ENCODE measurements at places on chromosomes 6 and 20.

DNA sequence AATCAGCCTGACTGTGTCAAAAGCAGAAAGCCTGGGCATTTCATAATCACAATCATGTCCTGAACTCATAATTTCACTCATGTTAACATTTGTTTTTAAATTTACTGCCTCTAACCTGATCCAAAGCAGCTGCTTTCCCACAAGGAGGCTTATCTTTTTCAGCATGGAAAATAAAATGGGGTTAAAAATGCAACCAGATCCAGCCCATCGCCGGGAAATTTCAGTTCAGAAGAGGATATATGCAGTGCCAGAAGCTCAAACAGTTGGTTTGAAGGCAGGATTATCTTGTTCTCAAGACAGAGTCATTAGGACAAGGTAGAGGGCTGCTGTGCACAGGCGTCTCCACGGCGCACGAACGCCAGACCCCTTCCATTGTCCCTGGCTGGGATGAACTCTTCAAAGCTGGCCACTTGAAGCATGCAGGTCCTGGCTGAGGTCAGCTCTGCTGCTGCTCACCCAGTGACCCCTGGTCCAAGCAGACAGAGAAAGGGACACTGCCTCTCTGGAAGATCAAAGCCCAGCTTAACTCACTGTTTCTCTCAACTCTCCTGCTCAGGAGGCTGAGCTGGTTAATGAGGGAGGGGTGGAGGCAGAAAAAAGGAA, 191.1 kb upstream of the HEY2 start:
- no peak for DNase-seq

DNA sequence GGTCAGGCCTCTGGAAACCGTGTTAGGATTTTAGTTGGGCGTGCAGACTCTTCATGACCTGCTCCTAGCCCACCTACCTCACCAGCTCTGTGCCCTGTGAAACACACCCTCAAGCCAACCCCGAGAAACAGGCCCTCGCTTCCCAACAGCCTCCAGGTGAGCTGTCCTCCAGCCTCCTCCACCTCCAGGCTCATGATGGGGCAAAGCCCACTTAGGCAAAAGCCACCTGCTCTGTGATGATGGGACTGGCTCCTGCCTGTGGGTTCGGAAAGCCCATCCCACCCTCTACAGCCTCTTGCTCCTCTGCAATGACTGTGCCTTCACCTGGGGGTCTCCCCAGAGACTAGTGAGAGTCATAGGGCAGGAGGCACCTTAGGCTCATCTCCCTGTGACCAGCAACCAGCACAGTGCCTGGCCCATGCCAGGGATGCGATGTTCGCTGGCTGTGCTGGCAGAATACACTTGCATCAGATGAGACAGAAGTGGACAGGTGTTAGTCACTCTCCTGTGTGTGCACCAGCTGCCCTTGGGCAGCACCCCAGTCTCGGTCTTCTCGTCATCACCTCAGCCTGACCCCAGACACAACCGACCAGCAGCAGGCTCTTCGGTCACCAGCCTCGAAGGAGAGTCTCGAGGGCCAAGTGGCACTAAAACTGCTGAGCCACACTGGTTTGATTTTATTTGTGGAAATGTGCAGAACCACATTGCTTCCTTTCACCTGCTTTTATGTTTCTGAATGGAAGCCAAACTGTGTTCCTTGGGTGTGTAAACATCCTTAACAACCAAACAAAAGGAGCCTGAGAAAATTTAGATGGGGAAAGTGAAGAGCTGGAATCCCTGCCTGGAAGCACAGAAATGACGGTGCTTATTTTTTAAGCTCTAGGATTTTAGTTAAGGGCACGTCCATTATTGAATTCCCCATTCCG, 10.7 kb downstream of the PXDC1 start:
- DNase-seq, result no peak

DNA sequence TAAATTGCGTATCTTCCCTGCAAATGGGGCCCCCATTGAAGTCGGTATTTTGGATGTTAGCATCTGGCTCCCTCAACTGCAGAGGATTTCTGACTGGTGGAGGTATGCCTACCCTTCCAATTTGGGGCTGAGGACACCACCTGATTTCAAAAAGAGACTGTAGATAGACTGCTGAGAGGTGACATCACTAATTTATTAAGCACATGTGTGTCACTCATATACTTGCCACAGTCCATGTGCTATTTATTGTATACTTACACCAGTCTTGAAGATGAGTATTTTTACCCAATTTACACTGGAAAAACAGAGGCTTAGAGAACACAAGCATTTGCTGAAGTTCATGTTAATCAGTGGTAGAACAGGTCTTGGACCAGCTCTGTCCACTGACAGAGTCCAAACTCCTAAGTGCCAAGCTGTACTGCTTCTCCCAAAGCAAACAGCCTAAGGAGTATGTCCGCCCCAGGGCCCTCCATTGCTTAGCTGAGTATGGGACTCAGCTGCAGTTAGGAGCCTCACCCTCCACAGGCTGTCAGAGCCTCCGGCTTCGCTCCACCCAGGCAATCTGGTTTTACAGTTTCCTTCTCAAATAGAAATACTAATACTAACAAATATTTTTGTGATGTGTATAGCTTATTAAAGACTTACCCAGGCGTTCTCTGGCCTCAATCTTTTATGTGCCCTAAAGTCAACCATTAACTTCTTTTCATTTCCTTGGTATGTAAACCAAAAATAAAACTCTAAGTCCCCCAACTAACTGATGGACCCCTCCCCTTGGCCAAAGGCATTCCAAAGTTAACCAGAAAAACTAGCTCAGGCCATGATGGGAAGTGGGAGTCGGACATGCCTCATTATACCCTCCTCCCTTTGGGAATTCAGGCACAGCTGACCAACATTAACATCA, 17.5 kb downstream of the RIN2 start:
- no peak for DNase-seq

DNA sequence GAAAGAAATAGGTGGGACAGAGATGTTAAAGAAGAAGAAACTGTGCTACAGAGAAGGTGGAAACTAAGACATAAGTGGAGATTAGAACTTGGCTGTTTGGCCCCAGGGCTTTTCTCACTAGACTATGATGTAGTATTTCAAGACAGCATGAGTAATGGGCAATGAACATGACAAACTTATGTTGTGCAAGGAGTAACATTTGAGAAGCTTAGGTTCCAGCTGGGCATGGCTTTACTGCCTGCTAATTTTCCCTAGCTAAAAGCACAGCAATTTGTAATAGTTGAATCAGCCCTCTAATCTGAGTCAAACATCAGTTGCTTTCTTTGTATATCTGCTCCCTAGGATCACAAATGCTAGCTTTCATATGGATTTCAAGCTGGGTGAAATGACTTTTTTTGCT, 294.3 kb upstream of the BMP2 start:
- no peak for DNase-seq

DNA sequence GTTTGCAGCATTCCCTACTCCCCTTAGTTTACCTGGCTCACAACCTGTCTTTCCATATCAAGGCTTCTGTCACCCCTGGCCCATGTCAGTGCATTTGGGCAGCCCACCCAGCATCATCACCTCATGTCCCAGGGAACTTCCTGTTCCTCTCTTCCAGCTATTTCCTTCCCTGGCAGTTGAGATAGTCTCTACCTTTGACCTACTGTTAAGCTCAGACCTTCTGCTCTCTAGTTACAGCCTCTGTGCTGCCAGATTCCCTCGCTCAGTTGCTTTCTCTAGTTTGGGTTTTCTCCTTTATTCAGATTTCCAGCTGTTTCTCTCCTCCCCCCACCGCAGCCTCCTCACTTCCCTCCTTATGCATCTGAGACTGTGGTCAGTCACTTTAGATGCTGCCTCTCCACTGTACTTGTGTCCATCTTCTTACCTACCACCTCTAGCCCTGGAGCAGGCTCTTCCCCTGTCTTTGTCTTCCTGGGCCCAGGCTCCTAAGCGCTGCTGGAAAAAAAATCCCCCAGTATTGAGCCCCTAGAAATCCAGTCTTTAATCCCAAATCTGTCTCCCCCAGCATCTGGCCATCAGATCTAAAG, 16.3 kb downstream of the PTPN1 start:
- DNase-seq, result no peak

GRCh38 chr6:155183095-155183494, 80.7 kb upstream of the CLDN20 start:
- no peak for DNase-seq

- no peak for DNase-seq
Observed at GRCh38 chr6:42344756-42345155, 107.0 kb downstream of the TRERF1 start.

GRCh38 chr20:61874421-61875068, 191.1 kb downstream of the TAF4 start:
- DNase-seq, result no peak

- no peak for DNase-seq
Observed at GRCh38 chr6:15677822-15678221, 15.0 kb upstream of the DTNBP1 start.

GRCh38 chr6:70667256-70667710, 400 bp upstream of the SMAP1 start:
- DNase-seq, result no peak

DNA sequence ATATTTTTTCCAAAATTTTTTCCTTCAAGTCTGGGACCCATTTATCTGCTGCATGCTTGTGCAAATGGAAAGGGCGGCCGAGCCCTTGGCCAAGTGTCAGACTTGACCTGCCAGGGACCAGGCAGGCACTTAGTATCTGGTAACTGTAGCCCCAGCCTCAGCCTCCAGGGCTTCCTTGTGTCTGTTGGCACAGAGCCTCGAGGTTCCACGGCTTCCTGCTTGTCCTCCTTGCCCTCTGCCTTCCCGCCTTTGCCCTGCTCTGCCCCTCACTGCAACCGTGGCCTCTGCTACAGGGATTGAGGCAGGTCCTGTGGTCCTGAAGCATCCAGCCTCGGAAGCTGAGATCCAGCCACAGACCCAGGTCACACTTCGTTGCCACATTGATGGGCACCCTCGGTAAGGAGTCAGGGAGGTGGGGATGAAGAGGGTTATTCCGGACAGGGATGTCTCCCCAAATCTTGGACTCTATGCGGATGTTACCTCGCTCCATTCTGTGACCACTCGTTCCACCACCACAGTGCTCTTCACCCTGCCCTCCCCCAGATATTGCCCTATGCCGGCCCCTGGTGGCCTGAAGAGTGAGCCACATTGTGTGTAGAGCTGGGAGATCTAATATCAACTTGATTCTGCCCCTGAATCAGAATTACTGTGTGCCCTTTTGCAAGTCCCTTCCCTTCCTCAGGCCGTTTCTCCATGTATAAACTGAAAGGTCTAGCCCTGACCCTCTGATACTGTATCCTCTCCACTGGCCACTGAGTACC, 41.5 kb upstream of the SRF start:
- no peak for DNase-seq

- DNase-seq, result no peak
Observed at GRCh38 chr6:28140616-28141015, 1.1 kb upstream of the ZKSCAN8 start.

DNA sequence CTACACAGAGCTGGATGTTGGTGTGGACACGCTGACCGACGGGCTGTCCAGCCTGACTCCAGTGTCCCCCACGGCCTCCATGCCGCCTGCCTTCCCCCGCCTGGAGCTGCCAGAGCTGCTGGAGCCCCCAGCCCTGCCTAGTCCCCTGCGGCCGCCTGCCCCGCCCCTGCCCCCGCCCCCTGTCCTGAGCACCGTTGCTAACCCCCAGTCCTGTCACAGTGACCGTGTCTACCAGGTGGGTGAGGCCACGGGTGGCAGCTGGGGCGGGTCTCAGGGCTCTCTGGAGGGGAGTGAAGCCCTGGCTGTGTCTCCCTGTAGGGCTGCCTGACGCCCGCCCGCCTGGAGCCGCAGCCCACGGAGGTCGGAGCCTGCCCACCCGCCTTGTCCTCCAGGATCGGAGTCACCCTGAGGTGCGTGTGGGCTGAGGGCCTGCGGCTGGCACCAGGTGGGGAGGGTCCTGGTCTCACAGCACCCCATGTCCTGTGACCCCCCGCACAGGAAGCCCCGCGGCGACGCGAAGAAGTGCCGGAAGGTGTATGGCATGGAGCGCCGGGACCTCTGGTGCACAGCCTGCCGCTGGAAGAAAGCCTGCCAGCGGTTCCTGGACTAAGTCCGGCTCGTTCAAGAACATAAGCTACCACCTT, 2.9 kb downstream of the SLC2A4RG start:
- DNase-seq, result no peak

- no peak for DNase-seq
Observed at GRCh38 chr6:4672772-4673171, 103.4 kb upstream of the CDYL start.

- no peak for DNase-seq
Observed at GRCh38 chr6:49909563-49909962, 43.2 kb upstream of the CRISP1 start.

DNA sequence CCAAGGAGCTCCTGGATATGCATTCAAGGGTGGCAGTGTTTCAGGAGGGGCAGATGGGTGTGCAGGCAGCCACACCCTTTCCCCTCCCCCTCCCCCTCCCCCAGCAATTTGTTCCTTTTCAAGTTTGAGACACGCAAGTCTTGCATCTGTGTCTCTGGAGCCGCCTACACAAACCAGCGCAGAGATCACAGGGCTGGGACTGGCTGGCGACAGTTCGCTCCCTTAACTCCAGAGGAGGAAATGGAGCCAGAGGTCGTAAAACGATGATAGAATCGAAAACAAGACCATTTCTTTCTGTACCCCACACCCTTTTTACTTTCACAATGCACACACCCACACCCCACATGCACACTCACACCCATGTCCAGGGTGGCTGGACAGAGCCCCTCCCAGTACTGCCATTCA, 163.1 kb downstream of the LY86 start:
- DNase-seq, result no peak

GRCh38 chr6:35552285-35552917, 39.7 kb upstream of the TULP1 start:
- DNase-seq, result peak; percentile 50

- DNase-seq, result no peak
Observed at GRCh38 chr6:150194195-150194594, 51.4 kb downstream of the PPP1R14C start.

All from effector CD4-positive, alpha-beta T cell (primary cell).